ENCODE measurements at places on chromosomes 1 and 21.

- DNase-seq: no peak
These were observed 63.5 kb downstream of the DNTTIP2 start for GRCh38 chr1:93815366-93816110.

GRCh38 chr21:16863908-16864307 lies 648.9 kb upstream of the CXADR start:
- DNase-seq: no peak

- DNase-seq: no peak
These were observed 29.1 kb upstream of the BCAR3 start for GRCh38 chr1:93710499-93711453.

DNA sequence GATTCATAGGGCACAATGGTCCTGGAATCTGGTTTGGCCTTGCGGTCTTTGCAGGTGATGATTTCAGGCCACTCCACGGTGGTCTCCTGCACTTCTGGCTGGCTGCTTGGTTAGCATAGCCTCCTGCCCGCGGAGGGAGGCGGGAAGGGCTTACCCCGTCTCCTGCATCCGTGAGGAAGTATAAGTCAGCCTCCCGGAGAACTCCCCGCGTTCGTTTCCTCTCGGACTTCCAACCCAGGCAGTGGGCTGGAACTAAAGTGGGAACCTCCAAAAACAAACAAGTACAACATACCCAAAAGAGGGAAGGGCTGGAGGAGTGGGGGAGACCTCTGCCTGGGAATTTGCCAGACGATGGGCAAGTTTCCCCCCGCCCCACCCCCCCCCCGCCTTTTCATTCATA lies 939 bp upstream of the CCN1 start:
- no peak for DNase-seq

DNA sequence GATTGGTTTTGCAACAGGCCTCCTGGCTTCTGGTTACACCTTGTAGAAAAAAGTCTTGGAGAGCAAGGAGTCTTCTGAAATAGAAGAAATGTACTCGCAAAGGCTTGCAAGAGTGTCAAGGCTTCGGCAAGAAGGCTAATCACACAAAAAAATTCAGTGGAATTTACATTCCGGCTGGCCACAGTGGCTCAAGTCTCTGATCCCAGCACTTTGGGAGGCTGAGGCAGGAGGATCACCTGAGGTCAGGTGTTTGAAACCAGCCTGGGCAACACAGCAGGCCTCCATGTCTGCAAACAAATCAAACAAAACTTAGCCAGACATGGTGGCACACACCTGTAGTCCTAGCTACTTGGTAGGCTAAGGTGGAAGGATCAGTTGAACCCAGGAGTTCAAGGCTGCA lies 7.7 kb upstream of the DOP1B start:
- no peak for DNase-seq

GRCh38 chr1:225999912-226000337 lies 782 bp upstream of the SDE2 start:
- no peak for DNase-seq

GRCh38 chr1:236565530-236565929 lies 38.8 kb downstream of the HEATR1 start:
- no peak for DNase-seq

DNA sequence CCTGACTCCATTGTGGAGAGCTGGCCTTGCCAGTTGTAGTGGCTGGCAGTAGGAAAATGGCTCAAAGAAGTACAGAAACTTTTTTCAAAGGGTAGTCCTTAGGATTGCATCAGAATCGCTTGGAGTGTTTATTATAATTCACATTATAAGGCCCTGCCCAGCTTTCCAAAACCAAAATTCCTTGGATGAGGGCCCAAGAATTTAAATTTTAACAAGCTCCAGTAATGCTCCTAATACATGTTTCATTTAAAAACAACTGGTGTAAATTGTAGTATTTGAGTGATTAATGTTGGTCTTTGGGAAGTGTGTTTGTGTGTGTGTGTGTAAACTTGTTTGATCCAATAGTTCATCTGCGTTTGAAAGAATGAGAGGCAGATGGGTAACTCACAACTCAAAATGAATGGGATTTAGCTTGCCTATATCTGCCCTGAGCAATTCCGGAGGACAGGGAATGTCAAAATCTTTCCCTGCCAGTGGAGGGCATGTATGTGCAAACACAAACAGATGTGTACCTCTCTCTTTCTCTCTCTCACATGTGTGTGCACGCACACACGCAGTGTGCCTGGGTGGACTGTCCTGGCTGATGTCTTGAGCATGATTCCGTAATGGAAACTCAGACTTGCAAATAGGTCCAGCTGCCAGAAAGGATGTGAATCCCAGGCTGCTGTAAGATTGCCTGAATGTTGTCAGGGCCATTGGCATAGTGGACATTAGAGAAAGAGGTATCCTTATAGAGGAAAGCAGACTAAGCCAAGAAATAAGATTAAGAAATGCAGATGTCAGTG lies 293.1 kb downstream of the LMX1A start:
- DNase-seq: no peak

DNA sequence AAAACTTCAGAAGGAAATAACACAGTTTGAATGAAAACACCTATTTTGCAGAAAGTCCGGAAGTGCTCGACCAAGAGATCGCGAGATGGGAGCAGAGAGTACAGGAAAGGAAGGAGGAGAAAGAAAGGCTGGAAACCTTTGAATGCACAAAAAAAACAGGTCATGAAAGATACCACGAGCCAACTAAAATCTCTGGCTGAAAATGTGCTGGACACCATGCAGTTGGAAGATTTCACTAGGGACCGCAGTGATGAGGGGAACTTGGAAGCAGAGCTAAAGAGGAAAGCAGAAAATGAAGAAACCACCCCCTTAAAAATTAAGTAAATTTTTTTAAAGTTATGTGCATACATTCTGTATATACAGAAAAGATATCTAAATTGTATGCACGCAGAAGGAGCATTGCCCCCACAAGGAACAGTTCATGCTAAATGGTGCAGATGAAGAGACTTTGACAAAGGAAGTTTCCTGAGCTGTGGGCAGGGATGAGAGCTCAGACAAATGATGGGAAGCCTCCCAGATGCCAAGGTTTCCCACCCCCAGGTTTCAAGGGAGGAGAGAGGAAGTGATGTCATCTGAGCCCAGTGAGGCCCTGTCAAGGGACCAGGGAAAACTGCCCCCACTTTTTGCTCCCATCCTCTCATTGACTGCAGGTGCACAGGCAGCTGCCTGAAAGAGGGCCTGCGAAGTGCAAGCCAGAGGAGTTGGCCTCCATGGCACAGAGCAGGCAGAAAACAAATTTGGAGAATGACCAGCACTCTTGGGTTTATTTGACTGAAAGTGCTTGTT lies 52.5 kb downstream of the ETS2 start:
- DNase-seq: no peak

DNA sequence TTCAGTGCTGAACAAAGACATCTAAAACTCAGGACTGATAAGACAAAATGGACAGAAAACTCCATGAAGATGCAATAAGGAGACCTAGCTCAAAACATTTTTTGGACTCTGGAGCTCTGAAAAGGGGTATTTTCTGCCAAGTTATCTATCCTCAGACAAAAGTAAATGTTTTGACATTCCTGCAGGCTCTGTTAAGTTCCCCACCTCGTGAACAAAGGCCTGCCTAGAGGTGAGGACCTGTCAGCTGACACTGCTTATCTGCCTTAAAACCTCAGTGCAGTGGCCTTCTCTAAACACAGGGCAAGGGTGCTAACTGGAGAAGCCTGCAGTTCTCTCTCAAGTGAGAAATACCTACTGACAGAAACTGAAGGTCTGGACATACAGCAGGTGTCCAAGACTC lies 41.1 kb downstream of the COLGALT2 start:
- DNase-seq: no peak

DNA sequence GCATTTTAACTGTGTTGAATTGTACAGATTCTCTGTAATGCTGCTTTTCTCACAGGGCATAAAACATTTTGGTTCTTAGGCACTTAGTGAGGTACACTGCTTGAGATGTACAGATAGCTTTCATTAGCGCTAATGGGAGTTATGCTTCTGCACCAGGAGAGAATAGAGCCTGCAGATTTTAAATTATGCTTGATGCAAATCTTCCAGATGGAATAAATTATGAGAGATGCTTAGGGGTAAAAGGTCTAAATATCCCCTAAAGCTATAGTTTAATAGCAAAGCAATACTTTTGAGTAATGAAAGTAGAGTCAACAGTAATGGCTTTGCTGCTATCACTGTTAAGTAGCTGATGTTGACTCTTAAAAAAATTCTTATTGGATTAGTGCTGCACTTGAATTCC lies 248.9 kb downstream of the S1PR1 start:
- no peak for DNase-seq

- DNase-seq: no peak
These were observed 107.1 kb downstream of the ST3GAL3 start for GRCh38 chr1:43814401-43814800.

DNA sequence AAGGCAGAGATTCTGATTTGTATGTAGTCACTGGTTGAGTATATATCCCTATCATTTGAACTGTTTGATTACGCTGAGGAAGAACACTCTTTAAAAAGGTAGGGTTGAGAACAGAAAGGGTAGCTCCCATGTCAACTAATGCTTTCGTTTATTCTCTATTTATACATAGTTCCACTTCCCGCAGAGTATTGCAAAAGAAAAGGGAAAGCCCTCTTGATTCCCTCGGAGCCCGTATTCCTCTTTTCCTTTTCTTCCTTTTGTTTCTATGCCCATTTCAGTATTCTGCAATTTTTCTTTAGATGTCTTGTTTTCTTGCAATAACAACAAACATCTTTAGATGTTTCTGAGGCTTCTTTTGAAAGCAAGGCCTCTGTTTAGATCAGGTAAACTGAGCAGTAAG lies 78.2 kb downstream of the DNTTIP2 start:
- no peak for DNase-seq

DNA sequence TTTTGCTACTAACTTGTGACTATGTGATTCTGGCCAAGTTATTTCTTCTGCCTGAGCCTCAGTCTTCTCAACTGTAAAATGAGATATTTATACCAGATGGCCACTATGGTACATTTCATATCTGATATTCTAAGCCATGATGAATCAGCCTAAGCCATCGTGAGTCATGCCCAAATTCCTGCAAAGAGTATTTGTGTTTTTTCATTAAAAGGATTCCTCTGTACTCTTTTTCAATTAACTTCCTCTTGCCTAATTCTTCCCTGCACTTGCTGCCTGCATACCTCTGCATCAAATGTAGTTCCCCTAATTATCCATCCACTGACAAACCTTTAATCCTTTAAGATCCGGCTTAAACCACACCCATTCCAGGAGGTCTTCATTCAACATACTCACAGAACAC lies 575.1 kb upstream of the BEND5 start:
- no peak for DNase-seq

DNA sequence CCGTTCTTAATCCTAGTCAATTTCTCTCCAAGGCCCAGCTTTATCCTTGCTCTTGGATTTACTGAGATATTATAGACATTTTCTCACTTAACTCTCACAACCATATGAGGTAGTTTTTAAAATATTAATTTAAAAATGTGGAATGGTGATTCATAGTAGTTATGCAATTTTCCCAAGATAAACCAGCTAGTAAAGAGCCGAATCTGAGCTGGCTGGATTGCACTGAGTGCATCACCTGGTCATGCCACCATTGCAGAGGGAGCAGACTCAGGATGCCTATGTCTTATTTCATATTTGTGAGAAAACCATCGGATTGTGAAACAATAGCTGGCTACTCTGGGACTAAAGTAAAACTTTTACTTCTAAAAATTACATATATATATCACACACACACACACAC lies 494.0 kb downstream of the KCNT2 start:
- no peak for DNase-seq

- no peak for DNase-seq
These were observed 210.7 kb upstream of the EDN2 start for GRCh38 chr1:41695118-41695745.

DNA sequence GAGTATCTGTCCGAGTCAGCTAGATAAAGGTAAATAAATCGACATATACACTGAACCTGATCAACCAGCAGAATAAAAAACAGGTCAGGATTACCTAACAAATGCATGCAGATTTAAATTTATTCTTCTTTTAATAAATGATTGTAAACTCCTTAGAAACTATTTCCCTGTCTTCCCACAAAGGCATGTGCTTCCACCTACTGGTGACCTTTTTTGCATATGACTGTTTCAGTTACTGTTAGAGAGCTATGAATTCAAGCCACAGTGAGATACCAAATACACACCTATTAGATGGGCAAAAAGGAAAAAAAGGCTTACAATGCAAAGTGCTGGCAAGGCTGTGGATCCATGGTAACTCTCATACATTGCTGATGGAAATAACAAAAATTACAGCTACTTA lies 957.4 kb upstream of the NCAM2 start:
- DNase-seq: no peak

- DNase-seq: no peak
These were observed 79.9 kb downstream of the ITPKB start for GRCh38 chr1:226659136-226659535.

DNA sequence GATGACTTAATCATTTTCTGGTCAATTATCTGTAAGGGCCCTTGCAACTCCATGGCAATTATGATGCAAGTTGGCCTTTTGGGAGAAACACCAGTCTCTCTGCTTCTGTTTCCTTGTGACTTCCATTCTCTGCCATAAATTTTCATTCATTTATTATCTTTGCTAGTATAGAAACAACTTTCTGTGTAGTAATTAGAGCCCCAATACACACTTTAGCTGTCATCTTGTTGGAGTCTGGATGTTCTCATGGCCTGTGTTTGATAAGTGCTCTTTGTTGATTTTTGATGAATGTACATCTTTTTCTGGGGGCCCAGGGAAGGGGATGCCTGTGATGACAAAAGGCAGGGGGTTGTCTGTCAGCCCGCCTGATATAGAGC lies 22.4 kb downstream of the PROX1 start:
- DNase-seq: no peak

DNA sequence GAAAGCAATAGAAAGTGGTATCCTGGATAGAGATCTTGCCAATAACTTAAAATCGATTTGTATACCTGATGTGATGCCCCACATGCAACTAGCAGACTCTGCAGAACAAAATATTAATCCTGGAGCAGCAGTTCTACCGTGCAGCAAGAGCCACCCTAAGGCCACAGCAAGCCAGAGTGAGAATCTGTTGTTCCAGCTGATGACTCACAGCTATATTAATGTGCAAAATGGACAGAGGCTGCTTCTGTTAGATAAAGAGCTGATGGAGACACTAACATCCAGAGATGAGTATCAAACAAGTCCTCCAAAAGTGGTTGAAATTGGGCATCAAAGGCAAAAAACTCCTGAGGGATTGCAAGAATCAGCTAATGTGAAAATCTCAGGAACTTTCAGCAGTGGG lies 127.8 kb downstream of the MACF1 start:
- no peak for DNase-seq

DNA sequence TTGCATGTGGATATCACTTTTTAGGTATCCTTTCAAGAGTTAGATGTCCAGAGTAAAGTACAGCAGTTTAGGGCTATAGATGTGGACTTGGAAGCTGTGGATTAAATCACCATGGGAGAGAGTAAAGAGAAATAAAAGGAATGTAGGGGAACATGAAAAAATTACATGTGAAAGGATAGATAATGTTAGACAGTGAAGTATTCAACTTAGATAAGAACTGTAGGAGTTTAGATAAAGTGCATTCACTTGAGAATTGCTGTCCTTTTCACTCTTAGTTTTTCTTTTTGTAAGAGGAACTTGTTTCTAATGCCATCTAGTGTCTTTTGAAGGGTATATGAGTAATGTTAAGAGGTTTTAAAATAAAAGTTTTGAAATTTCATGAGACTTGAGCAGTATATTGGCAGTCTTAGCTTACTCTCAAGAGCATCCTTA lies 40.1 kb downstream of the MAST2 start:
- no peak for DNase-seq
